ENCODE measurements at places on chromosomes 7 and 10. TPM values are rescaled to one million over a fixed set of nuclear protein-coding genes. Genes with fewer than 3 reads are reported as not detected.

DNA sequence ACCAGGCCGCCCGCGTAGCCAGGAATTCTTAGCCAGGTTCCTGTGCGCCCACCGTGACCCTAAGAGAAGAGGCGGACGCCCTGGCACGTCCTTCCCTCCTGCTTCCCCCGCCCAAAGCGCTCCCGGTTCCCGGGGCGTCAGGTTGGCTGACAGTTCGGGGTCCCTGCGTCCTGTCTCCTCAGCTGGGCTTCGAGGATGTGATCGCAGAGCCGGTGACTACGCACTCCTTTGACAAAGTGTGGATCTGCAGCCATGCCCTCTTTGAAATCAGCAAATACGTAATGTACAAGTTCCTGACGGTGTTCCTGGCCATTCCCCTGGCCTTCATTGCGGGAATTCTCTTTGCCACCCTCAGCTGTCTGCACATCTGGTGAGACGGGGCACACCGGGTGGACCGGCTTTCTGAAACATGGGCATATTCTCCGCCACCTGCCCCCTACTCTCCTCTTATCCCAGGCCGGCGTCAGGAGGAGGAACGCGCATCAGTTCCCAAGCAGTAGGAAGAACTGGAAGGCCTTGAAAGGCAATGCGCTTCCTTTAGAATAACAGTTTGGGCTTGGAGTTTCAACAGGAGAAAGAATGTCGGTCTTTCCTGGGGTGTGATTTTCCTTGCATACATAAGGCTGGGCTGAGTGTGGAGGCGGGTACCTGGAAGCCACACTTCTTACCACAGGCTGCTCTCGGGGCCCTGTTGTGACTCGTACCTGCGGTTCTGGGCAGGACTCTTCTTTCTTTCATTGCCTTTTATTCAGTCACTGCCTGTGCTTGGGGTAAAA lies 728 bp downstream of the CAV2 start:
- peak; percentile 87 for DNase-seq

- DNase-seq: no peak
Observed at GRCh38 chr10:22760025-22760424, 45.6 kb upstream of the PIP4K2A start.

GRCh38 chr7:137289101-137289500 lies 54.4 kb downstream of the PTN start:
- no peak for DNase-seq

The SEMA4G gene
- 6.4 TPM for total RNA-seq

The PDSS1 gene
- total RNA-seq: 18.4 TPM

The CLRN3 gene
- not detected for total RNA-seq

The ASAH2 gene
- 2.5 TPM for total RNA-seq

Data from vagina (tissue), 2 donors.